Stimulated activated CD8-positive, alpha-beta memory T cell treated with anti-CD3 and anti-CD28 coated beads, Interleukin-7, amount 100 ng/mL, for 24 hours (primary cell): ENCODE measurements at places on chromosomes 1 and 21.

DNA sequence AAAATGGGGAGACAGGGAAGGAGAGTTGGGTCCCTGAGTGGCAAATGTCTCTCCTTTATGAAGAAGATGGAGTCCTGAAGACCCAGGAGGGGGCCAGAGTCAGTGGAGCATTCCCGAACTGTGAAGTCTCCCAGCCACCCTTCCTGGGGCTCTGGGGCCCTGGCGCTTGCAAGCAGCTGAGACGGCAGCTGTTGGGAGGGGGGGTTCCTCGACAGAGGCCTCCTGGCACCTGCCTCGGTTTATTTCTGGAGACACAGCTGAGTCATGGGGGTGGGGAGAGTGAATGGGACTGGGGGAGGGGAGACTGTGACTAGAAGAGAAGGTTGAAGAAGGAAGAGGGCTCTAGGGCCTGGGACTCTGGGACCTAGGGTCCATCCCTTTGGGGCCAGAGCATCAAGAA is 14.0 kb downstream of the NES start:
- DNase-seq, result no peak

GRCh38 chr1:76237211-76237610 is 162.7 kb downstream of the ST6GALNAC3 start:
- no peak for DNase-seq

GRCh38 chr1:173330149-173330951 is 123.2 kb upstream of the TNFSF4 start:
- DNase-seq, result no peak

DNA sequence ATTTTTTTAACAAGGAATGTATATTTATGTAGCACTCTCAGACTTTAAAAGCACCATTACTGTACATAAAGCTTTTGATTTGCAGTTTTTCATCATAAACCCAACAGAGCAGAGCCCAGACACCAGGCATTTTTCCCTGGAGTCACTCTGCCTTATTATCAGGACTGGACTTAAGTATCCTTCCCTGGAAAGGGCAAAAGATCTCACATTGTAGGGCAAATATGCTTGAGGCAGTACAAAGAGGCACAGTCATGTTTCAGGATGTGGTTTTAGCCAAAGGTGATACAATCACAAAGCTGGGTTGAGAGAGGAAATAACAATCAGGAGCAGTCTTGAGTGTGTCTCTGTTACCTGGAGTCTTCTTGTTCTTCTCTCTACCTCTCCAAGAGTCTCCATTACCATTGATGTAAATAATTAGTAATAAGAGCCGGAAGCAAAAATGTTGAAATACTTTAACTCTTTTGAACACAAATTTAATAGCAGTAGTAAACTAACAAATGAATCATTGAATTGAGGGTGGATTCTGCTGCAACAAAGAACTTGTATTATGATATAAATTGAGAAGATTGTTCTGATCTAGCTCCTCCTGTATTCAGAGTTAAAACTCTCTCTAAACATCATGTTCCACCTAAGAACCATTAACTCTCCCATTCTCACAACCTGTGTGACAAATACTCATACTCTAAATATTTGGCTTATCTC is 160.5 kb downstream of the LTN1 start:
- DNase-seq, result no peak

DNA sequence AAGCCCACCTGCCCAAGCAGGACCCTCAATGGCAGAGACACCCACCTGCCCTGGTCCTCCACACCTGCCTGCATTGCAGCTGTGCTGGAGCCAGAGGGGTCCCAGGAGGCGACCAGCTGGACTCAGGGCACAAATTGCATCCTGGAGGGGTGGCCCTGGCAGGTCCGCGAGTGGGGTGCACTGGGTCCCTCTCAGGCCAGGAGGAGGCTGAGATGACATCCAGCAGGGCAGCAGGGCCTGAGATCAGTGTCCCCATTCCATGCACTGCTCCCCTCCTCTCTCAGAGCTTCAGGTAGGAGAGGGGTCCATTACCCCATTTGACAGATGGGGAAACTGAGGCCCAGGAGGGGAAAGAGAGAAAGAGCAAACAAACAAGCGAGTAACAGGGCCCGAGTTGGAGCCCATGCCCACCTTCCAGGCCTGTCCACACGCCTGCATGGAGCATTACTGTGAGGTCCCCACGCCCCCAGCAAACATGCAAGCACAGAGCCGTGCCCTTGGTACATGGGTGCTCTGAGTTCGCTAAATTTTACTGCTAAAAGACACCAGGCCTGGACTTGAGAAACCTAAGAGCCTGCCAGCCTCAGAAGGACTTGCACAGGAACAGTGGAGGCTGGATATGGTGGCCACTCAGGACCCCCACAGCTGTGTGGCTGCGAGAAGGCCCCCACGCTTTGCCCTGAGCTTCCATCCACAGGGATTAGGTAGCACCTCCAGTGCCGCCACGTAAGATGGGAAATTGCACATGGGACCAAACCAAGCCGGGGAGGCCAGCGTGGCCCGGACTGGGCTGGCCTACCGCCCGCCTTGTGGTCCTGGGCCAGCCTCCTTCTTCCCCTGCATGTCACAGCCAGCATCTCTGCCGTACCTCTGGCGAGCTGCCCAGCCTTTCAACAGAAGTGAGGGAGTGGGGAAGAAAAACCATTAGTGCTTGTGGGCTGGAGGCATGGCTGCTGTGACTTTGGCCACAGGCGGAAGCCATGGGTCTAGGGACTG is 7.4 kb downstream of the WNT3A start:
- no peak for DNase-seq

DNA sequence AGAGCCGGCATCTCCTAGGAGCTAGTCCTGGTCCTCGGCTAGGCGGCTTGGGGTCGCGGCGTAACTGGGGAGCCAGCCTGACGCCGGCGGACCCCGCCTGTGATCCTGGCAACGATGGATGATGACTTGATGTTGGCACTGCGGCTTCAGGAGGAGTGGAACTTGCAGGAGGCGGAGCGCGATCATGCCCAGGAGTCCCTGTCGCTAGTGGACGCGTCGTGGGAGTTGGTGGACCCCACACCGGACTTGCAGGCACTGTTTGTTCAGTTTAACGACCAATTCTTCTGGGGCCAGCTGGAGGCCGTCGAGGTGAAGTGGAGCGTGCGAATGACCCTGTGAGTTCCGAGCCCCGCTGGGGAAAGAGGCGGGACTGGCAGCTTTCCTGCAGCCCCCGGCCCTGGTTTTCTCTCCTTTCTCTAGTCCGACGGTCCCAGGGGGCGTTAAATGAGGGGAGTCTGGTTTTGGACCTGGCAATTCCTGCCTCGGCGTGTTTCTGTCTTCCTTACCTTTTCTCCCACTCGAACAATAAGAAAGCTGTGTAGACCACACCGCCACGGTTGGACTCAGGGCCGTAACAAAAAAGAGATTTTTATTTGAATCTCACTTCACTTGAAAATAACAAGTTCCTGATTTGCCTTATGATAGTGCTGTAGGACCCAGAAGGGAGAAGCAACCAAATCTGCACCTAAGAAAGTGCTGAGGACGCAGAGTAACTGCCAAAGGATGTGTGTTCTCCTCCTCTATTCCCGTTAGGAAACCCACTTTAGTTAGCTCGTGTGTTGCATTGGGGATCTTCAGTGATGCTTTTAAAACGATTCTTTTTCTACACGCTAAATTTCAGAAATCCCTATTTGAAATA is at the start of gene SPRTN:
TSS of gene SPRTN (plus strand) at position 24 of the 859 bp plus-strand sequence. CDS start at position 115, 91 bp downstream.
- no peak for DNase-seq

GRCh38 chr1:2645143-2645542 is 12.3 kb upstream of the MMEL1 start:
- no peak for DNase-seq

DNA sequence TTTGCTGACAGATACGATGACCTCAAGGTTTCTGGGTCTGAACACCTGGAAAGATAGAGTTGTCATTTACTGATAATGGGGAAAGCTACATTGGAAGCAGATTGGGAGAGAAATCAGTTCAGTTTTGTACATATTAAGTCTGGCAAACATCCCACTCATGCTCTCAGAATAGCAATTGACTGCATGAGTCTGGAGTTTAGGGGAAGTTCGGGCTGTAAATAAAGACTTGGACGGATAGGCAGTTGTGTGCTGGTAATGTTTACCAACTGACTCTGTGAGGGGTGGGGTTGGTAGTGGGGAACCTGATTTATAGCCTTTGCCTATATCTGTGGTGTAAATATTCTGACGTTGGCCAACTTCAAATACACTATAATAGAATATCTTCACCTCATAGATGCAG is 4.0 kb downstream of the H6PD start:
- no peak for DNase-seq

DNA sequence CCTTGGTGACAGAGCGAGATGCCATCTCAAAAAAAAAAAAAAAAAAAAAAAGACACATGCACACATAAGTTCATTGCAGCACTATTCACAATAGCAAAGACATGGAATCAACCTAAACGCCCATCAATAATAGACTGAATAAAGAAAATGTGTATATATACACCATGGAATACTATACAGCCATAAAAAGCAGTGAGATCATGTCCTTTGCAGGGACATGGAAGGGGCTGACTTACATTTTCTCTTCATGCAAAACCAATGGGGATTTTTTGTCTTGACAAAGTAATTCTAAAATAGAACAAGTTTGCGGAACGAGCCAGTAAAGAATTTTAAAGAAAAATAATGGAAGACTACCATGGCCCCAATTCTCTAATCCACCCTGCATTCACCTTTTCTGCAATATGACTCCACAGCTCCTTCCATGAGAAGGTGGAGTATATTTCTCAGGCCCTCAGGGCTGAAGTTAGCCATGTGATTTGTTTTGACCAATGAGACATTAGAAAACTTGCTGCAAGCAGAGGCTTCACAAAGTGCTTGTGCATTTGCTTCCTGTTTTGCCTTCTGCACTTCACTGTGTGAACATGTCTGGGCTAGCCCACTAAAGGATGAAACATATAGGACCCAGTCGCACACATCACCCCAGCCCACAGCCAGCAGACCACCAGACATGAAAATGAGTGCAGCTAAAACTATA is 78.8 kb upstream of the NR5A2 start:
- no peak for DNase-seq

DNA sequence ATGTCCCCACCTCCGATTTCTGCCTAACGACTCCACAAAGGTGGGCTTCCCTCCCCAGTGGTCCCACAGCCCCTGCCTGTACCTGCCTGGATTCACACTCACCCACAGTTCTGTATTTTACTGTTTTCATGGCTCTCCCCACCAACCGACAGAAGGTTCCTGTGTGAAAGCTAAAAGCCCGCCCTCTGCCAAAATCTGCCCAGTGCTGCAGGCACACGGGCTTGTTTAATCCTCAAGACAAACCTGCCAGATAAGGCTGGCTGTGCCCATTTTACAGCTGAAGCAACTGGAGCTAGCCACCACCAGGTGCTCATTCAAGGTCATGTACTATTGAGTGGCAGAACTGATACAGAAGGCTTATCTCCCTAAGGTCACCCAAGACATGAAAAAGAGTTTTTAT is 114.5 kb downstream of the HIVEP3 start:
- no peak for DNase-seq

- no peak for DNase-seq
Measured at GRCh38 chr1:66214901-66215300, 319.1 kb upstream of the SGIP1 start.

DNA sequence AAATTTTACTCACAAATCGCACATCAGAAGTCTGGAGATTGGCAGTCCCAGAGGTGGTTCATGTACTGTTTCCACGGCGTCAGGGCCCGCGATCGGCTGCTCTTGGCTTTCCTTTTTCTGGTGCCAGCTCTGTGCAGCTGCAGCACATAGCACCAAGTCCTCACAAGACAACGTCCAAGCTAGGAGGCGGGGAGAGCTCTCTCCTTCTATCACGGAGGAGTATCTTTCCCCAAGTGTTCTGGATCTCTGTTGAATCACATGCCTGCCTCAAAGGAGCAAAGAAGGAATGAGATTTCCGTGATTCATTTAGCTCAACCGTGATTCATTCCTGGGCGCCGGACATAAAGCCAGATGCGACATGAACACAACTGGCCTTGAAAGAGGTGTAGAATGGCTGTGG is 25.5 kb downstream of the MT1HL1 start:
- no peak for DNase-seq

DNA sequence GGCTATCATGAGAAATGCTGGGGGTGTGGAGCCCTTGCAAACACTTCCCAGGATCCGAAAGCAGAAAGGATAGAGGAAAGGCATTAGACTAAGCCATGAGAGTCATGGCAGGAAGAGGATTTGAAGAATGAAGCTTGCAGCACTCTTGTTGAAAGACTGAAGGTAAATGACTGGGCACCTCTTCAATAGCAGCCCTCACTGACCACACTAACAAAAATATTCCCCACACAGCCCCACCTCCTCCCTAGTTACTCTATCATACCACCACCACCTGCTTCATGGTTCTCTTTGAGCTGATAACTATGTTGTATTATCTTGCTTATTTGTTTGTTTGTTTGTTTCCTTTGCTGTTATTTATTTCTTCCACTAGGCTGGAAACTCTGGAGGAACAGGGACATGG is 13.2 kb upstream of the ATP1A1 start:
- DNase-seq, result no peak

GRCh38 chr1:175472464-175472863 is 270.9 kb downstream of the TNR start:
- no peak for DNase-seq

DNA sequence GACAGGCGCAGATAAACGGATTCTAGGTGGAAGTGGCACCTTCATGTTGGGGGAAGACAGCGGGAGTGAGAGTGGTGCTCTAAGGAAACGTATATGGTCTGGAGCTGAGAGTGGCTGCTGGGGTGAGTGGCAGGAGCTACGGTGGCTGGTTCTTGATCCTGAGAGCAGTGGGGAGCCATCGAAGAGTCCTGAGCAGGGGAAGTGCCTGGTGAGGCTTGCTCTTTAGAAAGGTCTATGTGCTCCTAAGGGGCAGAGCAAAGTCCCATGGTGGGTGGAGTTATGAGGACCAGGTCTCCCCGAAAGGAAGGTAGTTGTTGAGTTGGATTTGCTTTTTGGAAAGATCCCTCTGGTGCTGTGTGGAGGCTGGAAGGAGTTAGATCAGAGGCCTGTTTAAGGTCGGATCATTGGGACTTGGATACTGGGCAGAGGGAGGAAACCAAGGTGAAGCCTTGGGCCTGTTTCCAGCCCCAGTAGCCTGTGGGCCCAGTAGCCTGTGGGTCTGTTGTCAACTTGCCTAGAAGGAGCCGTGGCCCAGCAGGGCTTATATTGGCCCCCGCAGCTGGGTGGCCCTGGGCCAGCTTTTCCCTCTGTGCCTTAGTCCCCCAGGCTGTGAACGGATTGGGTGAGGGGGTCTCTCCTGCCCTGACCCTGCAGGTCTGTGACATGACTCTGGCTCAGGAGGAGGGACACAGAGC is 33.0 kb downstream of the ACOT11 start:
- DNase-seq, result no peak

- DNase-seq, result no peak
Measured at GRCh38 chr21:42542196-42542595, 28.5 kb downstream of the SLC37A1 start.

GRCh38 chr1:4462831-4463484 is 191.5 kb upstream of the AJAP1 start:
- no peak for DNase-seq

- DNase-seq, result no peak
Measured at GRCh38 chr1:87450615-87451209, 122.0 kb downstream of the LMO4 start.

GRCh38 chr1:197621761-197622160 is 153.5 kb downstream of the DENND1B start:
- no peak for DNase-seq

DNA sequence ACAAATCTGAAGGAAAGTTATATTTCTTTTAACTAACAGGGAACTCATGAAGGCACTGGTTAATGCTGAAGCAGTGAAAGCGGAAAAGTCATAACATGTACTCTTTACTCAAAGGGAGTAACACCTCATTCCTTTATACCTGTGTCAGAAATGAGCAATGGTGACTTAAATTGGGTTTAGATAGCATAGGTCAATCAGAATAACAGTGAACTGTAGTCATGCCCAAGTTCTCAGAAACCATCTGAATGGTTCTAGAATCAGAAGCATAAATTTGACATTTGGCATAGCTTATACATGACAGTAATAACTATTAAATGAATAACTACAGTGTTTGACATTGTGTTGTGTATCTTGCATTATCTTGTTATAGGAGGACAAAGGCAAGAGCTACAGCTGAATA is 382.0 kb downstream of the NUF2 start:
- no peak for DNase-seq
